ENCODE measurements at places on chromosomes 12 and 14.

DNA sequence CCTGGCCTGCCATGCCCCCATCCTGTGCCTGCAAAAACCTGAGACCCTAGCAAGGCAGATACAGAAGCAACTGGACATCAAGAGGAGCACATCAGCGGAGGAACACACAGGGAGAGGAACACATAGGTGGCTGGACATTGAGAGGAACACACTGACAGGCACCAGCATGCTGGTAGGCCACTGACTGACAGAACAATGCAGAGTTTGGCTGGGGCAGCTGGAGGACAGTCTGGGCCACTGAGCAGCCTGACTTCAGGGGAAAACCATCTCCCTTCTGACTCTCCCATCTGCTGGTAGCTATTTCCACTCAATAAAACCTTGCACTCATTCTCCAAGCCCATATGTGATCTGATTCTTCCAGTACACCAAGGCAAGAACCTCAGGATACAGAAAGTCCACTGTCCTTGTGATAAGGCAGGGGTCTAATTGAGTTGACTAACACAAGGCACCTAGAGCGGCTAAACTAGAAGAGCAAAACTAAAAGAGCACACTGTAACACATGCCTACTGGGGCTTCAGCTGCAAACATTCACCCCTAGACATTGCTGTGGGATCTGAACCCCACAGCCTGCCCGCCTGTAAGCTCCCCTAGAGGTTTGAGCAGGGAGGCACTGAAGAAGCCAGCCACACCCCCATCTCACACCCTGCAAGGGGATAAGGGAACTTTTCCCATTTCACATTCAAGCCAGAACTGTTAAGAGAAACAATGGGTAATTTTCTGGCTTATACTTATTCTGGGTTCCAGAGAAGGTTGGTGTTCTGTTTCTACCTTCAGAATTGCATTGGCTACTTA is 22.1 kb downstream of the CLECL1 start:
- DNase-seq = no peak
- H3K4me3 ChIP-seq = no peak overlapping the region
- H3K36me3 ChIP-seq = no peaks in the 10 kb centered on the region
- peaks cover 19% of the 10 kb centered on the region for H3K4me1 ChIP-seq
- no peaks in the 10 kb centered on the region for H3K27me3 ChIP-seq

DNA sequence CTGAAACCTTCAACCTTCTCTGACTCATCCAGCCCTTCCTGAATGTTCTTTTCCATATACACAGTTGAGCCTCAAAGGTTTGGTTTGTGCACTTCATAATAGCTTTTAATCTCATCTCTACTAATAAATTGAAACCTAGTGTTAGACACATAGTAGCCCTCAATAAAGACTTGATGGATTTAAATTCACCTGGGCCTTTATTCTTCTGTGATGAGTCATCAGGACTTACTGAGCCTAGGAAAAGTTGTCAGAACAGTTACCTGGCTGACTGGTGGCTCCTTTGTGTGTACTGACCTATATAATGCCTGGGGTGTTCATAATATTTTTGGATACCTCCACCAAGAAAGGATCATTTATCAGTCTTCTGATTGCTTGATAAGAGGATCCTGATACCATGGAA is 86.4 kb upstream of the NTF3 start:
- no peaks in the 10 kb centered on the region for H3K27me3 ChIP-seq
- H3K4me1 ChIP-seq = no peaks in the 10 kb centered on the region
- no peak overlapping the region for H3K27ac ChIP-seq
- H3K4me3 ChIP-seq = no peak overlapping the region
- no peaks in the 10 kb centered on the region for H3K36me3 ChIP-seq
- no peak for DNase-seq

DNA sequence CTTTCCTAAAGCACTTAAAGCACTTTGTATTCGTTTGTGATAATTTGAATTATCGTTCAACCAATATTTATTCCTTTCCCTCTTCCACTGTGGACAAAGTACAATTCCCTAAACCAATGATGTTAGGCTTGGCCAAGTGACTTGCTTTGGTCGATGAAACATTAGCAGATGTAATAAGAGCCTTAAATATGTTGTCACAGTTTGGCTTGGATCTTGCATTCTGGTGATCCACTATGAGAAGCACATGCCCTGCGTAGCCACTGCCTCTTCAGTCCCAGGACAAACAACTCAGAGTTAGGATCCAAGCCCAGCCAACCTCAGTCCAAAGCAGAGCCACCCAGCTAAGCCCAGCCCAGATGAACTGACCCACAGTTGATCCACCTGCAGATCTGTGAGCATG is 8.4 kb upstream of the C12orf75 start:
- no peaks in the 10 kb centered on the region for H3K27me3 ChIP-seq
- H3K27ac ChIP-seq = no peak overlapping the region
- H3K4me3 ChIP-seq = no peak overlapping the region

- H3K27me3 ChIP-seq = no peaks in the 10 kb centered on the region
- H3K4me1 ChIP-seq = no peaks in the 10 kb centered on the region
- H3K4me3 ChIP-seq = no peak overlapping the region
These were observed 21.3 kb downstream of the LRCOL1 start for GRCh38 chr12:132588821-132589669.

- DNase-seq = no peak
- no peak overlapping the region for H3K4me3 ChIP-seq
- no peaks in the 10 kb centered on the region for H3K27me3 ChIP-seq
- H3K36me3 ChIP-seq = no peaks in the 10 kb centered on the region
- H3K4me1 ChIP-seq = no peaks in the 10 kb centered on the region
- no peak overlapping the region for H3K27ac ChIP-seq
These were observed 74.3 kb upstream of the PLEKHG7 start for GRCh38 chr12:92628476-92628875.

GRCh38 chr12:14994610-14995009 is 21.8 kb downstream of the PDE6H start:
- H3K4me3 ChIP-seq = no peak overlapping the region
- DNase-seq = no peak
- no peaks in the 10 kb centered on the region for H3K36me3 ChIP-seq
- H3K27ac ChIP-seq = no peak overlapping the region
